GM12891 (cell line): ENCODE measurements at places on chromosomes 16 and 17.

DNA sequence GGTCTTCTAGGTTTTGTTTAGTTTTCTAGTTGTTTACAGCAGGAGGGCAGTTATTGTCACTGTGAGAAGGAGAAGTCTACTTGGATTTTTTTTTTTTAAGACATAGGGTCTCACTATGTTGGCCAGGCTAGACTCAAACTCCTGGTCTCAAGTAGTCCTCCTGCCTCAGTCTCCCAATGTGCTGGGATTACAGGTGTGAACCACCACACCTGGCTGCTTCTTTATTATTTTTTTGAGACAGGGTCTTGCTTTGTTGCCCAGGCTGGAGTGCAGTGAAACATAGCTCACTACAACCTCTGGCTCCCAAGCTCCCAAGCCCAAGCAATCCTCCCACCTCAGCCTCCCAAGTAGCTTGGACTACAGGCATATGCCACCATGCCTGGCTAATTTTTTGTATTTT is 68.3 kb upstream of the STAC2 start:
- DNase-seq: no peak

- no peak for DNase-seq
Measured at GRCh38 chr17:6591599-6592158, 35.3 kb upstream of the PITPNM3 start.

GRCh38 chr17:74442670-74443515 is 11.0 kb downstream of the GPRC5C start:
- DNase-seq: no peak

DNA sequence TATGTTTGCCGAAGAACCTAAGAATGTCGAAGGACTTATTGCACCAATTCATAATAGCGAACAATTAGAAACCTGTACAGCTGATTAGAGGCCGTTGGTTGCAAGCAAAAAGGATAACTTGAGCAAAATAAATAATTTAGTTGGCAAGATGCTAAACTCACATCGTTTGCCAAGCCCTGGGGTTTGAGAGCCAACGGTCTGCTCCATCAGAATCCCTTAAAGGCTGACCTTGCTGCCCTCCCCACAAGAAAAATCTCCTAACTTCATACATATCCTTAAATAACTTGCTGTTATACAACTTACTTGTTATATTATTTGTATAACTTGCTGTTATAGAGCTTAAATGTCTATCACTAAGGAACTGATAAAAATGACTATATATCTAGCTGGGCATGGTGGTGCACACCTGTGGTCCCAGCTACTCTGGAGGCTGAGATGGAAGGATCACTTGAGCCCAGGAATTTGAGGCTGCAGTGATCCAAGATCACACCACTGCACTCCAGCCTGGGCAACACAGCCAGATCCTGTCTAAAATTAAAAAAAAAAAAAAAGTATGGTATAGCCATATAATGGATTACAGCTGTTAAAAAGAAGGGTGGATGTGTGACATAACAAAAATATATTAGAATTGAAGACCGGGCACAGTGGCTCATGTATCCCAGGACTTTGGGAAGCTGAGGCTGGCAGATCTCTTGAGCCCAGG is 1.9 kb upstream of the TRIM37 start:
- DNase-seq: no peak

GRCh38 chr17:63961355-63962212 is 11.1 kb downstream of the SCN4A start:
- no peak for DNase-seq

- no peak for DNase-seq
Measured at GRCh38 chr16:2981177-2981898, 1.1 kb upstream of the PKMYT1 start.

DNA sequence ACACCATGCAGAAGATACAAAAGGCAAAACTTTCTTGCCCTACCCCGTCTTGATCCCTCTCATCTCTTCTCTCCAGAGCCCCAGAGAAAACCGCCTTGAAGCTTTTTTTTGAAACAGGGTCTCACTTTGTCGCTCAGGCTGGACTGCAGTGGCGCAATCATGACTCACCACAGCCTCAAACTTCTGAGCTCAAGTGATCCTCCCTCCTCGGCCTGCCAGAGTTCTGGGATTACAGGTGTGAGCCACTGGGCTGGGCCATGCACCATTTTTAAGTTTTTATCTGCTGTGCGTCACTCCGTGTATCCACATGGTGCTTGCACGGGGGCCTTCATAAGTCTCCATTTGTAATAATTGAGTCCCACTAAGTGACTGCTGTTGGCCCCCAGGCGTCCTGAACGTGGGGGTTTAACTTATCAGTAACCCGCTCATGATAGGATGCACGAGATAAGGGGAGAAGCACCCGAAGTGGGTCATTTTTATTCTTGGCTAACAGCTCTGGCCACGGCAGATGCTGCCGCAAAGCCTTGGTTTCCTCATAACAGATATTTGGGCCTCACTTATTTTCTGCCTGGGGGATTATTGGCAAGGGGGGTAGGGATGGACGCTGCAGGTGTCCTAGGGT is 8.6 kb downstream of the DNAH17 start:
- no peak for DNase-seq
